Nephron progenitor cell (in vitro differentiated cells): ENCODE measurements at places on chromosomes 2 and 18.

DNA sequence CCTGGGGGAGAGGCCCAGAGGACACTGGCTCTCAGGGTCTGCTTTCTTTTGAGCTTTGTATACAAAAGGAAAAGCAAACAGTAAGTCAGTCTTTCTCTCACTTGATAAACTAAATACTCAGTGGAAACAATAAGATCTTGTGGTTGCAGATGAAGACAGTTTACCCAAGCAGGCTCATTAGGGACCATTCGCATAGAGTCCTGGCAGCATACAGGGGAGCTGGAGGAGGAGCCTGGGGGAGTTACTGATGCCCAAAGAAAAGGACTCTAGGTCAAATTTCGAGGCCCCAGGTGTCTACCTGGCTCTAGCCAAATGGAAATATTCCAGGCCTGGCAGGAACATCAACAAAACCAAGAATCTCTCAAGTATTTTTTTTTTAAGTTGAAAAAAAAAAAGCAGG is 225.3 kb downstream of the CNTNAP5 start:
- no peak for DNase-seq

- DNase-seq, result no peak
These were observed 73.0 kb upstream of the AFF3 start for GRCh38 chr2:100215371-100215770.

GRCh38 chr2:144477957-144478311 is 42.0 kb downstream of the ZEB2 start:
- DNase-seq, result peak; percentile 60

DNA sequence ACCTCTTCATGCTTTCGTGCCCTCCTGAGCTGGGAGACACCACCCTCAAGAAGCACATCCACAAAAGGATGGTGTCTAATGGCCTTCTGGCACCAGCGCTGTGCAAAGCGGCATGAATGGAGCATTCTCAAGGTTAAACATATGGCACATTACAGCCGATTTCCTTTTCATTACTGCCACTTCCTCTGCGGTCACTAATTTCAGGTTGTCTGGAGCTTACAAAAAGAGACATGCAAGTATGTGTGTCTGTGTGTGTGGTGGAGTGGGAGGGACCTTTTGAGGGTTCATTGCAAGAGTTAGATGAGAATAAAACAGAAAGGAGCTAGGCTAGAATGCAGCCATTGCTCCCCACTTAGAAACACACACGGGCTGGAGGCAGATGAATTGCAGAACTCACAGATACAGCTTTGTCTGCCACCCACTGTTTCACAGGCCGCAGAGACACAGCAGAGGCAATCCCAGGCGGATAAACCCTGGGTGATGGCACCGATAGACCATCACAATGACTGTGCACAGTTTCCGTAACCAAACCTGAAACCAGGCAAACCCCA is 76.0 kb downstream of the TGIF1 start:
- no peak for DNase-seq

GRCh38 chr2:33242845-33243244 is 233.6 kb upstream of the RASGRP3 start:
- DNase-seq, result no peak

GRCh38 chr2:28366496-28367282 is 26.0 kb upstream of the FOSL2 start:
- DNase-seq, result no peak

DNA sequence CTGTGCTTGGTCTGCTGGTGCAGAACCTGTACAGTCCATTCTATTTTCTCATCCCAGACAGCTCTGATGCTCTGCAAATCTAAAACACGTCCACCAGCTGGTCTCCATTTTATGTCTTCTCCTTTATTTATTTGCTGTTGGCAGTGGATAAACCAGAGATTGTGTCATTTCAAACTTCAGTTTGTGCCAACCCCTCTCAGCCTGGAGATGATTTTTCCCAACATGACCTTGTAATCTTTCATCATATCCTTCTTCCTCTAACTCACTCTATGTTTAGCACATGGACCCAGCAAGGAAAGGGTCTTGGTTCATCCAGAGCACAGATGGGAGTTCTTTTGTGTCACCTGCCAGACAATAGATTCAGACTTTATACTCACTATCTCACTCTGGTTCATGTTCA is 273.2 kb downstream of the MTX2 start:
- no peak for DNase-seq

GRCh38 chr2:23588106-23588505 is 203.1 kb downstream of the KLHL29 start:
- no peak for DNase-seq

- DNase-seq, result no peak
These were observed 45.5 kb downstream of the FSHR start for GRCh38 chr2:49108851-49109250.

DNA sequence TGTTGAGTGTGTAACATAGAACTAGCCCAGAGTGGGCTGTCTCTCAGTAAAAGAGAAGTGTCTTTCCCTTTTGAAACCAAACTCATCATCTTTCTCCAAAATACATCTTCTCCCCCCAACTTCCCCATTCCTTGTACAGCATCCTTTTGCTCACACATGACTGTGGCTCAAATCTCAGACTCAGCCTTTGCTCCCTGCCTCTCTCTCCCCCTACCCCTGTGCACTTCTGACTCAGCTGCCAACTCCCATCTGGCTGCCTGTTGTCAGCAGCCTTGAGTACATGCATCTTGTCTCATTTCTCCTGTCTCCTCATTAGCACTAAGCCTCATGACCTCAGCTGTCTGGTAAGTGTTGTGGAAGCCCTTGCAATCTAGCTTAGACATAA is 18.1 kb upstream of the MGAT4A start:
- no peak for DNase-seq

GRCh38 chr2:7900593-7900992 is 781.3 kb upstream of the ID2 start:
- DNase-seq, result no peak

DNA sequence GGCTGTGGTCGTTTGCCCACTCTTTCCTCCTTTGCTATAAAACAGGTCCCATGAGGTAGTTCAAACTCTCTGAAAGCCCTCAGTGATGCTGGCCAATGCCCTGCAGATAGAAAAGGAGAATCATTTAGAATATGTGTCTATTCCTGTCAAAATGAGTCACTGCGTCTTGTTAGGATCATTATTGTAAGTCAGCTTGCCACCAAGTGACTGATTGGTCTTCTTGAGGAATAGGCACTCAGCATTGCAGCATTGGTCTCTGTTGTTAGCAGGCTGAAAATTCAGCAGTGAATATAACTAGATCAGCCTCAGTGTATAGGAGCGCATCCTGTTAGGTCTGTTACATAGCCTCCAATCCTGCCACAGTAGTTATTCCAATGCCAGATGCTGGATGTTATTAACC is 28.9 kb downstream of the PRKRA start:
- no peak for DNase-seq

GRCh38 chr2:21599417-21599816 is 475.6 kb downstream of the TDRD15 start:
- no peak for DNase-seq

DNA sequence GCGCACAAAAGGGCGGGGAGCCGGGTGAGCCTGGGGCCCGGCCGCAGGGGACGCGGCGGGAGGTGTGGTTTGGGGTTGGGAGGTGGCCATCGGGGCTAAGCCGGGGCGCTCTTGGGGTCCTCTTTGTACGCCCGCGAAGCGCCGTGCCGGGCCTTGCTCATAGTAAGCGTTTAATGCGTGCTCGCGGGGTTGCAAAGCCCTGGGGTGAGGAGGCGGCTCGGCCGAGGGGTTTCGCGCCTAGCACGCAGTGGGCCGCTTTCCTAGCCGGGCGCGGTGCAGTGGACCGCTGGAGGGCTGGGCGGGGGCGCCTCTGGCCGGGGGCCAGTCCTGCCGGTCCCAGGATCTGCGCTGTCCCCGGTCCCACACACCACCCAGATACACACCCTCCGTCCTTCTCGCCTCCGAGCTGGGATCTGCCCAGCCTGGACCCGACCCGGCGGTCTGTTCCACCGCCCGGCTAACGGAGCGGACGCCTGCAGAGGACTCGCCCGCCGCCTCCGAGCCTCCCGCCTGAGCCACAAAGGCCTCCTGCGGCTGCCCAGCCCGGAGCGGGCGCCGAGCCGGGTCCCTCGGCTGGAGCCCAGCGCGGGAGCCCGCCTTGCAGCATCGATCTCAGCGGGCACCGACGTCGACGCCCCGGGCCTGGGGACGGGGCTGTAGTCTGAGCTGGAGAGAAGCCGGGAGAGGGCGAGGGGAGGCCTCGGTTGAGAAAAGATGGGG is 564 bp downstream of the DPYSL5 start:
- peak; percentile 65 for DNase-seq

DNA sequence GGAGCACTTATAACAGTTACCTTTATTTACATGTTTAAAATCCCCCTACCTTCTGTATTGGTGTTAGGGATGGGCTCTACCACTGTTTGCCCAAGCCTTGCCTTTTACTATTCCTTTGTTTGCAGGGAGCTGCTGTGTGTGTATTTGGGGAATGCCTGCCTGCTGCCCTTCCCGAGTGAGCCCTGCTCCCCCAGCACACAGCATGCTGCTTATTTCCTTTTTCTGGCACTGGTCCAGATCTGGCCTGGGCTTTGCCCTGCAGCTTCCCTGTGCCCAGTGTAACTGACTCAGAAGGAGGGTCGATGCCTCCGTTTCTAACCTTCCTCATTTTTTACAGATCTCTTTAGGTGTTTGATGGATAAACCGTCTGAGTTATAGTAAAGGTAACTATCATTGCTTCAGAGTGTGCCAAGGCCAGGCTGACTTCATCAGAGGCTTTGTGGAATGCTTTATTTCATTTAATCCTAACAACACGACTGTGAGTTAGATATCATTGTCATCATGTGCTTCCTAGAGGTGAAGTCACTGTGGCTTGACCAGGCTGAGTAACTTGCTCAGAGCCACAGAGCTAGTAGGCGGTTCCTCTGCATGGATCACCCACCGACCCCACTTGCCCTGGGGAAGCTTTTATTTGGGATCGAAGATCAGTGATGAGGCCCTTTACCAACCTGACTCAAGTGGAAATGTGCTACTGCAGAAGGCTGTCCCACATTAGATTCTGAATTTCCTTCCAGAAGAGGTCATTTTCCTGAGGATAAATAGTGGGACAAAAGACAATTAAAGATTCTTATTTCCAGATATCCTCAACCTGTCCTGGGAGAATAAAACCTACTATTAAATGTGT is 238.8 kb downstream of the ZNF407 start:
- no peak for DNase-seq
